ENCODE measurements at places on chromosomes 6 and 20.

DNA sequence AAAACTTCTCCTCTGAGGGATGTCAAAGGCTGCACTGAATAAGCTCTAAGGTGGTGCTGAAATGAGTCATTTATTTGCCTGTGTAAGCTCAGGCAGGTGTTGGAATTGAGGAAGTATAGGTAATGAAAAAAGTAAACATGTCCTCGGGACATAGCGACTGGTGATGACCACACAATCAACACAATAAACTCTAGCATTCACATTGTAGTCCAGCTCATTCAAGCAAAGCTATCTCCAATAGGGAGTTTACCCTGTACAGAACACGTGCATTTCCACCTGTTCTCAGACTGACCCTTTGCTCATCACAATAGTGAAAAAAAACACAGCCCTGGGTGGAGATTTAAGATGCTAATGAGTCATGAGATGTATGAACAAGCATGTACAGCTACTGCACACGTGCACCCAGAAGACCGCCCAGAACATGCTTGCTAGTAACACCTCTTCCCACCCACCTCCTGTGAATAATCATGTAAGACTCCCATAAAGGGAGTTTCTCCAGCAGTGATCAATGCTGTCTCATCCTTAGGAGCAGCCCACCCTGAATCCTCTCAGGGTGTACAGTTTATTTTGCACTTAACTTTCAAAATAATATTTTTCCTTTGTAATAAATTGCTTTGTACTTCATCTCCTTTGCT is 33.0 kb upstream of the POU5F1 start:
- no peak for DNase-seq

DNA sequence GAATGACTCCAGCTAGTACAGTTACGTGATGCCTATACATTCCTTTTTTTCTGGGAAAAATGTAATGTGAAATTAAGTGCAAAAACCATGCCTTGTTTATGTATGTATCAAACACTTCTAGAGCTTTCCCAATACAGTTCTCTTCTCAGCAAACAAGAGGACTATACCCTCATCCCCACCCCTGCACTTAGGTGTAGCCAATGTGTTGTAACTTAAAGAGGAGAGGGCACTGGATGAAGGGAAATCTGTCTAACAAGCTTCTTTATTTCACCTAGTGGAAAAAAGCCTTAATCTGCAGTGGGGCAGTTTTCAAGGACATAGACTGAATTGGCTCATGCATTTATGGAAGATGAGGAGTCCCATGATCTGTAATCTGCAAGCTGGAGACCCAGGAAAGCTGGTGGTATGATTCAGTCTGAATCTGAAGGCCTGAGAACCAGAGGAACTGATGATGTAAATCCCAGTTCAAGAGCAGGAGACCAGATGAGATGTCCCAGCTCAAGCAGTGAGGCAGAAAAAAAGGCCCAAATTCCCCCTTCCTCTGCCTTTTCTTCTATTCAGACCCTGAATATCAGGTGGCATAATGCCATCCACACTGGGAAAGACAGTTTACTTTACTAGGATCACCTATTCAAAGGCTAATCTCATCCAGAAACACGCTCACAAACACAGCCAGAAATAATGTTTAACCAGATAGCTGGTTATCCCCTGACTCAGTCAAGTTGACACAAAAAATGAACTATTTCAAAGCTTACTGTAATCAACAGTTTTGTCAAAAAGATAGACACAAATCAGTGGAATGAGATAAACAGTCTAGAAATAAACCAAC is 25.8 kb upstream of the SLC17A3 start:
- no peak for DNase-seq

DNA sequence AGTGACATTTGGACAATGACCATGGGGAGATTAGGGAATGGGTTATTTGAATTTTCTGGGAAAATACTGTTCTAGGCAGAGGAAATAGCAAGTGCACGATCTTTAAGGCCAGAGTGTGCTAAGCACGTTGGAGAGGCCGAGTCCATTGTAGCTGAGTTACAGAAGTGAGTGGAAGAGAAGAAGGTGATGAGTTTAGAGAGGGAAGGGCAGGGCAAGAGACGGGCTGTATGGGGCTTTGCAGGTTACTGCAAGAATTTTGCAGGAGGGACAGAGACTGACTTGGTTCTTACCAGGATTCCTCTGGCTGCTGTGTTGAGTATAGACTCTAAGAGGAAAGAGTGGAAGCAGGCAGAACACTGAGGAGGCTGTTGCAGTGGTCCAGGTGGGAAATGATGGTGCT is 1.1 kb upstream of the NCOA3 start:
- no peak for DNase-seq

DNA sequence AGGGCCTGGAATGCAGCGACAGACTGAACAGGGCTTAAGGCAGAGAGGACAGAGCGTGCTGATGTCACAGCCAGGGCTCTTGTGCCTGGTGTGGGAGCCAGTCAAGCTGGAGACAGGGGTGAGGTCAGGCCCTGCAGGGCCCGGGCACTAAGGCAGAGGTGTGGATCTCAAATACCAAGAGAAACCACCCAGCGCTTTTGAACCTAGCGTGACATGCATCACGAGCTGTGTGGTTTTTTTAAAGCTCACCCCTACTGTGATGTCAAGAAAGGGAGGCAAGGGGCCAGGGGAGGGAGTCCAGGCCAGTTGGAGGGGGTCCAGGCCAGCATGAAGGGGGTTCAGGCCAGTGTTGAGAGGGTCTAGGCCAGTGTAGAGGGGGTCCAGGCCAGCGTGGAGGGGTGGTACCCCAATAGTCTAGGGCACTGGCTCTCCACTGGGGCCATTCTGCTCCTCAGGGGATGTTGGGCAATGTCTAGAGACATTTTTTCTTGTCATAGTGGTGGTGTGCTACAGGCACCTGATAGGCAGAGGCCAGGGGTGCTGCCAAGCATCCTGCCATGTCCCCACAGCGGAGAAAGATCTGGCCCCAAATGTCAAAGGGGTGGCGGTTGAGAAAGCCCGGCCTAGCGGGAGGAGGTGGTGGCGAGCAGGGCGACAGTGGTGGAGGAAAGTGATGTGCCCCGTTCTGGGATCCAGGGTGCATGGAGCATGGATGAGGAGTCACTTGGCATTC is 42.6 kb downstream of the RBM38 start:
- DNase-seq, result no peak

DNA sequence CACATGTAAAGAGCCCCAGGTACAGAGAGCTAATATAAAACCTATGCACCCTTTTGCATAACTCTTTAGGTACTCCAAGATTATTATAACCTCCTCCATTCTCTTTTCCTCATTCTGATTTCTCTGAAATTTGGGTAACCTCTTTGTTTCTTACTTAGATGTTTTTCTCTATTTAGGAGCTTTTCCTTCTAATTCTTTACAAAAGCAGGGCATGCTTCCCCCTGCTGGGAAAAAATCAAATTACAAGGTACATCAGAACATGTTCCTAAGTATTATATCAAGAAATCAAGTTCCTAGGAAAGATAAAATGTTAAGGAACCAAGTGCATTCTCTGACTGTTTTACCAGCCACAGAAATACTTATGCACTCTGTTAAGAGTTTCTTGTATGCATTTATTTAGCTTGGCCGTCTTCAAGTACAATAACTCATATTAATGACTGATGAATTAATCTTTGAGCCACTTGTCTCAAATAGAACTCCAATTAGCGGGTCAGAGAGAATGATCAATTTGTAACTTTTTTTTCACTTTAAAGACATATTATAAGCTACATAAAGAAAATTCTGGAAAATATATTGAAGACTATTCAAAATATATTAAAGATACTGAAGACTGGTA is 2.1 kb downstream of the KHDRBS2 start:
- DNase-seq, result no peak

DNA sequence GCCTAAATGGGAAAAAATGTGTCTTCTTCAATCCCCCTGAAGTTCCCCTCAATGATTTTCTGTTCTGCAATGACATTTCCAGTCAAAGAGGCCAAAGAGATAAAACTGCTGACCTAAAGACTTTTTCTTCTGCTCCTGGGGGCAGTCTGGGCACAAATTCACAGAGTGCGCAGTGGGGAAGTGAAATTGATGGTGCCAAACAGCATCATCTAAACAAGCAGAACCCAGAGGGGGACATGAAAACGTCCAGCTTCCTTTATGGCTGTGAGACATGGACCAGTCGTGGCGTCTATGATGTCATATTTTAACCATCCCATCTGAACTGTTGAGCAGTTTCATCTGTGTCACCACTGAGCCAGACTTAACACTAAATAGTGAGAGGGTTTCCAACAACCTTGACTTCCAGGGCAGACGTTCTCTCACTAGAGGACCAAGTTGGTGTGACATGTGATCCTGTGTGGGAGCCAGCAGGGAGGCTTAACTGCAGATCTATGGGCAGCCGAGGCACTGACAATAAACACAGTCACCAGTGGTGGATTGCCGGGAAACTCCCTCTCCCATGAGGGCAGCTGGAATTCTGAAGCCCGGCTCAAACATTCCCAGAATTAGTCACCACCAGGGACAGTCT is 12.4 kb downstream of the SCML4 start:
- no peak for DNase-seq

DNA sequence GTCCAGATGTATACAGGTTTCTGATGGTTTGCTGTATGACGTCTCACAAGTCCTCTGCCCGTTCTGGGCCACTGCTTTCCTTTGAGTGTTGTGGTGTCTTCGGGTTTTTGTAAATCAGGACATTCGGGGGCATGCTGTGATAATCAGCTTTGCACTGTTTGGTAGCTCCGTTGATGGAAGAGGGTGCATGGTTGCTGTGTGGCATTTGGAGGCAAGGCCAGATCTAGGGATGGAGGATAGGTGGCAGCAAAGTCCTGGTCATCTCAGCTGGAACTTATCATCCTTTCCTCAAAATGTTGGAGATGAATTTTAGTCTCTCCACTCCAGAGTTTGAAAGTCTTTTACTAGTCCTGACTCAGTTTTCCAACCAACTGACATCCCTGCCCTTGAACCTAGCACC is 91.0 kb downstream of the SCP2D1 start:
- no peak for DNase-seq

- DNase-seq, result no peak
Measured at GRCh38 chr20:62649140-62649539, 6.8 kb downstream of the SLCO4A1 start.

DNA sequence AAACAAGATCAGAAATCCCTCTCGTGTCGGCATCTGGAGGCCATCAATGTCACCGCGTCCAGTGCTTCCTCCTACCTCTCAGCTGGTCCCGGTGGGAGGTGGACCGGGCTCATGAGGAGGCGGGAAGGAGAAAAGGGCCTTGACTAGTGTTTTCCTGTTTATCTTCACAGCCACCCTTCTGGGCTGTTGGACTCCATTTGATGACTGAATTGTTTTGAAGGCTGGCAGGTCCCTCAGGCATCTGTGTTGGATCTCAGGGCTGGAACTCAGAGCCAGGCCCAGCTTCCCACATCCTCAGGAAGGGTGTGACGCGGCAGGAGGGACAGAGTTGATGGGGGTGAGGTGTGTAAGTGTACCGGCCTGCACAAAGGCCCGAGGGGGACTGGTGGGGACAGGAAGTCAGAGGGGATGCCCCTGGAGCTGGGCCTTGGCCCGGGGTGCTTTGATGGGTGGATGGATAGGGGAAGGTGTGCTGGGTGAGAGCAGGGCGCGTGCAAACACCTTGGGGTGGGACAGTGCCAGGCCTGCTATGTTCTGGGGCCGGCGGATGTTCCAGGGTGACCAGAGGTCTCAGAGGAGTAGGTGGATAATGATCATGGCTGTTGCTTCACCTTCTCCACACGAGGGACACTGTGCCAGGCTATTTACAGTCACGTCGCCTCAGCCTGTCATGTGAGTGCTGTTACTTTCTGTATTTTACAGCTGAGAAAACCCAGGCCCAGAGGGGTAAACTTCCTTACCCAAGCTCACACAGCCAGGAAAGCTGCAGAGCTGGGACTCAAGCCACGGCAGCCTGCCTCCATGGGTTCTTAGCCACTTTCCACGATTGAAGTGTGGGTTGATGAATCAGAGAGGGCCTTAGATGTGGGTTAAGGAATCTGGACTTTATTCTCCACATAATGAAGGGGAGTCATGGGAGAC is 17.9 kb upstream of the CHMP4B start:
- DNase-seq, result no peak

DNA sequence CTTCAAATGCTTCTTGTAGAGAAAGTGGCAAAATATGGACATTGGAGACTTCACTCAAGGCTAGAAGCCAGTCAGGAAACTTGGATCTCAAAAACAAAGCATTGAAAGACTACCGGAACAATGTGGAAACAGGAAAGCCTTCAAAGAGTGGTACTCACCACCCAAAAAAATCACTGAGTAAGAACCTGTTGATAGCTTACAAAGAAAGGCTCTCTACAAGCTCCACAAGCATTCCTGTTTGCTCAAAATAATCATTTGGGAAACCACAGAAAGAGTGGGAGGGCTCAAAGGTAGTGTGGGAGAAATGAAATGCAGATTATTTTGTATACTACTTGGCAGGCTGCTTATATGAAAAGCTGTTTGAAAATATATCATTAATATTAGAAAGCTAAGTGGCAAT is 9.5 kb upstream of the DST start:
- no peak for DNase-seq

DNA sequence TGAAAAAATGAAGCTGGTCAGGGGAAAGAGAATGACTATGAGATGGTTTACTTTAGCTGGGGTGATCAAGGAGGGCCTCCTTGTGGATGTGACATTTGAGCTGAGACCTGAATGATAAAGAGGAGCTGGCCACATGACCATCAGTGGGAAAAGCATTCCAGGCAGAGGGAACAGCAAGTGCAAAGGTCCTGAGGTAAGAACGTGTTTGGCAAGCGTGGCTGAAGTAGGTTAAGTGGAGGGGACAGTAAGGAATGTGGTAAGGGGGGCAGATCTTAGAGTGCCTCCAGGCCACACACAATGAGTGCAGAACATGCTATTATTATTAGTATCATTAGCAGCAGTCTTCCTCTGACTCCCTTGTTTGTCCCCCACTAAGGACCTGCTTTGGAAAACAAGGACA is 92.6 kb downstream of the KCNB1 start:
- no peak for DNase-seq

DNA sequence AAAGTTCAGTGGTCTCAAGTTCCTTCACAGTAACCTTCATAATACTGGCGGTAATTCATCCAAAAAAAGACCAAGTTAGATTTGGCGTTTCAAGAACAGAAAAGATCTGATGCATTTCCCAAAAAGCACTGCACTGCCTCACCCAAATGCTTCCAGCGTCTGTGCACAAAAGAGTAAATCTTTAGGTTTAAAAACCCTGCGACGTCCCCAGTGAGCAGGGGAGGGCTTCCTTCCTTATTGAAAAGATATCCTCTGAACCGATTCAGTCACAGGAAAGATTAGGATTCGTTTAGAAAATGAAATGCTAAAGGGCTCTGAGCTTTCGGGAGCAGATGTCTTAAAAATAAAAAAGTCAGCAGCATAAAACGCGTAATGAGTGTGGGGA is 654 bp downstream of the TBC1D7 start:
- DNase-seq, result no peak

- DNase-seq, result no peak
Measured at GRCh38 chr20:36532388-36532787, 8.9 kb upstream of the MYL9 start.

GRCh38 chr20:1325173-1326030 is 3.5 kb downstream of the SDCBP2 start:
- peak; percentile 99 for DNase-seq

- DNase-seq, result peak; percentile 56
Measured at GRCh38 chr6:44257025-44257752, at the start of gene SLC35B2. TSS of gene SLC35B2 (minus strand) at chr6:44257528. CDS start at chr6:44257410, 118 bp downstream.

DNA sequence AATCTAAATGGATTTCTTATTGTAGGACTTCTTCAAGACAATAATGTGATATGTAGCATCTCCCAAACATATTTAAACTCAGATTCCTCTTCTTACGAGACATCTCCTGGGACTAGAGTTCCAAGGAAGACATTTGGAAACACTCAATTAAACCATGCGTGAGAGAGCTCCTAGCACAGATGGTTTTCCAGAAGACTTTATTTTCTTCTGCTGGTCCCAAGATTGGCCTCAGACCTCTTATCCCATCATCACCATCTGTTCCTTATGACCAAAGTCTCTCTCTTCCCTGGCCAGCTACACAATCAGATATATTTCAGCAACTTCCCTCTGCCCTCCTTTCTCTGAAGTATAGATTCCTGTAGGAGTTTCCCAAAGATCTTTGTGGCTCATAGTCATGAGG is 93.2 kb upstream of the JARID2 start:
- DNase-seq, result no peak

All from stimulated activated CD4-positive, alpha-beta T cell treated with anti-CD3 and anti-CD28 coated beads, Interleukin-15, amount 100 ng/mL, for 1 hour (primary cell).